CD4-positive, alpha-beta memory T cell (primary cell): ENCODE measurements at places on chromosomes 13 and 19. TPM values are rescaled to one million over a fixed set of nuclear protein-coding genes. Genes with fewer than 3 reads are reported as not detected.

CDC42EP5 gene
- not detected for total RNA-seq

GAPDHS gene
- total RNA-seq, result not detected

PTGER1 gene
- not detected for total RNA-seq

RNF17 gene
- total RNA-seq, result not detected

GPR180 gene
- 5.3 TPM for total RNA-seq

MUC16 gene
- total RNA-seq, result not detected

ZNF83 gene
- total RNA-seq, result 128 TPM
